ENCODE measurements at places on chromosomes 1 and 21. TPM values are rescaled to one million over a fixed set of nuclear protein-coding genes. Genes with fewer than 3 reads are reported as not detected.

C1orf141 gene
- not detected for total RNA-seq

CELA2A gene
- not detected for total RNA-seq

LMOD1 gene
- not detected for total RNA-seq

ABCA4 gene
- total RNA-seq: 0.01 TPM

All from A549 treated with RU486 at 1 μM for 4 hours (cell line).